ENCODE measurements at places on chromosomes 7 and 10.

- no peak for DNase-seq
These were observed 8.2 kb downstream of the YME1L1 start for GRCh38 chr10:27145937-27146336.

DNA sequence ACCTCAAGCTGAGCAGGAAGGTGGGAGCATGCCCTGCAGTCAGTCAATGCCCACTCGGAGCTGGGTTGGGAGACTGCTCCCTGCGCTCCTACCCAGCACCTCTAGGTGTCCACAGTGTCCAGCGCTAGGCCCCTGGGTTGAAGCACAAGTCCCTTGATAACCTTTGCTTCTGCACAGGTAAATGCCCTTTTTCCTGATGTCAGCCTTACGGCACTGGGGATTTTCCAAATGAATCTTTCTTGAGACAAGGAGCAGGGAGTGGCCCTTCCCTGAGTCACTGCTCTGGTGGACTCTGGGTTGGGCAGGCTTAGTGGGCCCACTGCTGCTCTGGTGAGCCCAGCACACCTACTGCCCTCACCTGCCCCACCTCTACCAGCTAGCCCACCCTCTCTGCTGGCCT lies 61.9 kb upstream of the OPN4 start:
- peak; percentile 24 for DNase-seq

GRCh38 chr7:127978421-127978820 lies 52.8 kb downstream of the LRRC4 start:
- DNase-seq: no peak

- no peak for DNase-seq
These were observed 655.0 kb upstream of the ADARB2 start for GRCh38 chr10:2392145-2392812.

- no peak for DNase-seq
These were observed 16.8 kb upstream of the XPNPEP1 start for GRCh38 chr10:109940117-109940516.

DNA sequence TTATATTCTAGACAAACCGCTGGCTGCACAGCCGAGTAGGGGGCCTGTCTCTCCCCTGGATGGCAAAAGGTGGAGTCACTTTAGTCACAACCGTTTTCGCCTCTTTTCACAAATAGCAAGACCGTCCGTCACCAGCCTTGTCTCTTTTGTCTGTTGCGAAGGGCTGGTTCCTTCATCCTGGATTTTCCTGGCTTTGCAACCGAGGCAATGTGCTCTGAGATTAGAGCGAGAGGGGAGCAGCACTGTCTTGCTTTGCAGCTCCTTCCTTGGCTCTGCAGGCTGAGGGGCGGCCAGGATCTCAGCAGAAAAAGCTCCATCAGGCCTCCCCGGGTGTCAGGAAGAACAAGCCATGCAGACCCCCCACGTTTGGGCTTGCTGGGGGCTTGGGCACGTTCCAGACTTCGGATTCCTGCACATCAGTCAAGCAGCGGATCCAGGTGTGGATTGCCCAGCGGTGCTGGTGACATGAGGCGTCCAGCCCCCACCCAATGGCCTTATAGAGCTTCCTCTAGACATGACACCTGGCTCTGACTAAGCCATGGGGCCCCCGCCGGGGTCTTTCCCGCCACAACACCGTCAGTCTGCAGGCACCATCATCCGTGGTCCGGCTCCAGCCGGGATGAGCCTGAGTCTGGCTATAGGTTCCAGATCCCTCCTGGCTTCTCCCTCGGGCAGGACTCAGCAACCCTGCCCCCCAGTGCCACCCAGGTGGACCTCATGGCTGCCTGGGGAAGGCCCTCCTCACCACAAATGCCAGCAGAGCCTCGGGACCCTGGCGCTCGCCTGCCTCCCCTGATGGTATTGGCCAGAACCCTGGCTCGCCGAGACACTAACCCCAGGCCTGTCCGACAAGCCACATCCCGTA lies 467.6 kb upstream of the FOXK1 start:
- no peak for DNase-seq

DNA sequence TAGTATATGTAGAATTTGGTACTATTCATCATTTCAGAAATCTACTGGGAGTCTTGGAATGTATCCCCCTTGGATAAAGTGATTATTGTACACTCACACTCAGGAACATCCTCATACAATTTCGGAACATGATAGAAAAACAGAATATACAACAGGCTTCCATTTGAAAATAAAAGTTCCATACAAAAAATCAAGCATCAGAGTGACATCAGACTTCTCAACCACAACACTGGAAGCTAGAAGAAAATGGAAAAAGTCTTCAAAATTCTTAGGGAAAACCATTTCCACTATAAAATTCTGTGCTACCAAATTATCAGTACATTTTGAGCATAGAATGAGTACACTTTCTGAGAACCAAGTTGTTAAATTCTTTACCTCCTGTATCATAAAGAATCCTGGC lies 8.8 kb downstream of the LYZL1 start:
- DNase-seq: no peak

- no peak for DNase-seq
These were observed 29.9 kb downstream of the ZC3HC1 start for GRCh38 chr7:130021105-130021834.

DNA sequence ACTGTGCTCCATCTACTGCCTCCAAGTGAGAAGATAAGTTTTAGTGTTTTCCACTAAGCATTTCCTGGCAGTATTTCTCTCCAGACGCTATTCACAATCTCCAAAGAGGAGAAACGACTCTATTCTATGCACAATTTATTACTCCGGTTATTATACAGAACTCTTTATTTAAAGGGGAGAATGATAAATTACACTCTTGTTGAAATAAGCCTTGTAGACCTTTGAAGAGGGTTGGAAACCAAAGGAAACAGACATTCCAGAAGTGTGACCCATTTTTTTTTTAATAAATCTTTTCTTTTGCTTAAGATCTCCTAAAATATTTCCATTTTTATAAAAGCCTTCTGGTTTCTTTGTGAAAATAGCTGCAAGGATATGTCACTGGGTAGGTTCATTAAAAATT lies 76.1 kb upstream of the HDAC9 start:
- DNase-seq: no peak

DNA sequence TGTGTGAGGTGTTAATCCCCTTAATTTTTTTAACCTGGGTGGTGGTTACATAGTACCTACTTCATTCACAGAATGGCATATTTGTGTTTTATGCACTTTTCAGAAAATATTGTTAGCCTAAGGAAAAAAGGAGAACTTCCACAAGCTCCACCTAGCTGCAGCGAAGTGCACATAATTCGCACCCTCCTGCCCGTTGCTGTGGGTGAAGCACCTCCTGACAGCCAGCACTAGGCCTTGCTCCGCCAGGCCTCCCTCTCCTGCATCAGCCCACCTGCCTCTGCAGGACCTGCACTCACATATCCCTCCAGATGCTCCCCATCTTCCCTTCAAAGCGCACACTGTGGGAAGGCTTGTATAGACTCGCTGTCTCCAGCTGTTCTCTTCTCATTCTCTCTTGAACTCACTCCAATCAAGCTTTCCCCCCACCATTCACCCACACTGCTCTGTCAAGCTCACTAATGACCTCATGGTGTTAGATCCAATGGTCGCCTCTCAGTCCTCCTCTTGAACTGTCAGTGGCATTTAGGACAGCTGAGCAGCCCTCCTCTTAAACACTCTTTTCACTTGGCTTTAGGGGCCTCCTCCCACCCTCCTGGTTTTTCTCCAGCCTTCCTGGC lies 20.7 kb upstream of the GRID1 start:
- no peak for DNase-seq

- no peak for DNase-seq
These were observed 208.3 kb downstream of the CELF2 start for GRCh38 chr10:11225935-11226334.

DNA sequence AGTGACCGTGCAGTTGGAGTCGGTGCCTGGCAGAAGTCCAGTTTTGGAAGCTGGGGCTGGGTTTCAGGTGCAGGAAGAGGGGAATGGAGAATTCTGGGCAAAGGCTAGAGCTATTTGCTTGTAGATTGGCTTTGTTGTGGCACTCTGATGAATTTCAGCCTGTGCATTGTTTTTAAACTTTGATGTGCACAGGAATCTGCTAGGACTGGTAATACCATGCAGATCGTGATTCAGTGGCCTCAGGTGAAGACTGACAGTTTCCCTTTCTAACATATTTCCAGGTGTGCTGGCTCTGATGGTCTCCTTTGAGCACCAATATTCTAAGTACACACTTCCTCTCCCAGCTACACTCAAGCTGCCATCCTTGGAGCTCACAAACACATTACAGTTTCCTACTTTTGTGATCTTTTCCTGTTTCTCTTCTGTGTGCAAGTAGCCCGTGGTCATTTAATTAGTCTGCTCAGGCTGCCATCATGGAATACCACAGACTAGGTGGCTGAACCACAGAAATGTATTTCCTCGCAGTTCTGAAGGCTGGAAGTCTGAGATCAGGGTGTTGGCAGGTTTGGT lies 55.6 kb downstream of the NOC3L start:
- DNase-seq: no peak

DNA sequence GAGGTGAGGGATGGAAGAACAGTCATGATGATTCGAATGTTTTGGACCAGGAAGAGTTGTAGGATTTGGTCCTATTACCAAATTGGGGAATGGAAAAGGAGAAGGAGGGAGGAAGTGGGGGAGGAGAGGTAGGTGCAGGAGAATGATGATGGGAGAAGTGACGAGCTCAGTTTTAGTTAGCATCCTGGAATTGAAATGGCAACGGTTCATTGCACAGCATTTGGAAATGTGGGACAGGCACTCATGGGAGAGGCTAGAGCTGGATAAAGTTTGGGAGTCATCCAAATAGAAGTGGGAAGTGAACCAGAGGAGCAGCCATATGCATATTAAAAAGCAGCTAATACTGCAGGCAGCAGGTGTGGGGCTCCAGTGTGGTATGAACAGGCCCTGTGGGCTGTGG lies 253.6 kb downstream of the SORCS3 start:
- DNase-seq: no peak

DNA sequence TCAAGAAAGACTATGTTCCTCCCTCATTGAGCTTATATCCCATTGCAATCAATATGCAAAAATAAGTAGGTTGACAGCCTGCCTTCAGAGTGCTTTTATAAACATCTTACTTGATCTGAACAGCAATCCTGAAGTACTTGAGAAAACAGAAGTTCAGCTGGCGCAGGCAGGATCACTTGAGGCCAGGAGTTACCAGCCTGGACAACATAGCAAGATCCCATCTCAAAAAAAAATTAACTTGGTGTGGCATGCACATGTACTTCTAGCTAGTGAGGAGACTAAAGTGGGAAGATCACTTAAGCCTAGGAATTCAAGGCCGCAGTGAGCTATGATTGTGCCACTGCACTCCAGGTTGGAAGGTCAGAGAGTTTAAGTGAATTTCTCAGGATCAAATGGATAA lies 30.1 kb downstream of the LUC7L2 start:
- no peak for DNase-seq

DNA sequence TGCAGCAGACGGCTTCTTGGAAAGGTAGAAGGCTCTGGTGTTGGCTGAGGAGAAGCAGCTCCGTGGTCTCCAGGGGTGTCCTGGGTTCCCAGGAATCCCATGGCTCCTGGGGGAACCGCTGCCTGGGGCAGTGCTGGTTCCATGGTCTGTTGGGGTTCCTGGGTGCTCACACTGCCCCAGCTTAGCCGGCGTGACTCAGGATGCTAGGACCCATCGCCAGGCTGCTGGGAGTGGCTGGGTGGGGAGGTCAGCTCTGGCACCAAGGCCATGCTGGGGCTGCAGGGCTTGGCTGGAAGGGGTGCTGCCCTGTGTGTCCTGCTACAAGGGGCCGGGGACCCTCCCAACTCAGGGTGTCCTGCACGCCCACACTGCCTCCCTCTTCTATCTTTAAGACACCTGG lies 9.4 kb downstream of the MGMT start:
- DNase-seq: no peak

DNA sequence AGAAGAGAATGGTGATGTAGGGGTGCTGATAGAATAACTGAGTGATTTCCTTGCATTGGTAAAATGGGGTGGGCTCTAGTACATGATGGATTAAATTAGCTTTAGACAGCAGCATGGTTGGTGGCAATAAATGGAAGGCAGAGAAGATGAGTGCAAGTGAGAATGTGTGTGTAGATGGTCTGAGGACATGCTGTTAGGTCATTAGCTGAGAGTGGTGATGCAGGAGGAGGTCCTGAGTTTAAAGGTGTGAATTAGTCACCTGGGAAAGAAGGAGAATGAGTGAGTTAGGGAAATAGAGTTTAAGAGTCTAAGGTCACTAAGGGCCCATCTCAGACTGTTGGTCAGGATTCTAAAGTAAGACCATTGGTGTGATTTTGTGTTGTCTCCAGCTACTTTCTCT lies 17.9 kb upstream of the SEC61A2 start:
- no peak for DNase-seq

GRCh38 chr10:78549140-78549935 lies 515.7 kb downstream of the RPS24 start:
- no peak for DNase-seq

- DNase-seq: no peak
These were observed 61.9 kb upstream of the PTPRZ1 start for GRCh38 chr7:121810831-121811672.

- no peak for DNase-seq
These were observed 4.2 kb upstream of the LBX1 start for GRCh38 chr10:101233443-101233842.

DNA sequence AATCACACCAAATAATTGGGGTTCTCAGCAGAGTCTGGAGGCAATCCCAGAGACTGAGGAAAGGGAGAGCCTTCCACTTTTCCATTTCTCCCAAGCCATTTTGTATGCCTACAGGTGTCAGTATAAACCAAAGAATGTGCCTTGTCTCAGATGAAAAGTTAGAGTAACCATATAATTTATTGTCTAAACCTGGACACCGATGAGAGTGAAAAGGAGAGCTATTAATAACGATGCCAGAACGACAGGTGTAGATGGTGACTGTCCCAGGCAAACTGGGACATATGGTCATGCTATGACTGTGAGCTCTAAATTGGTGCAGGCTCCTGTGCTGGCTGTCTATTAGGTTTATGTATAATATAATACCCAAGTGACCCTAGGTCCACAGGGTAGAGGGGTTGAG lies 219.6 kb downstream of the ARHGAP12 start:
- DNase-seq: no peak

DNA sequence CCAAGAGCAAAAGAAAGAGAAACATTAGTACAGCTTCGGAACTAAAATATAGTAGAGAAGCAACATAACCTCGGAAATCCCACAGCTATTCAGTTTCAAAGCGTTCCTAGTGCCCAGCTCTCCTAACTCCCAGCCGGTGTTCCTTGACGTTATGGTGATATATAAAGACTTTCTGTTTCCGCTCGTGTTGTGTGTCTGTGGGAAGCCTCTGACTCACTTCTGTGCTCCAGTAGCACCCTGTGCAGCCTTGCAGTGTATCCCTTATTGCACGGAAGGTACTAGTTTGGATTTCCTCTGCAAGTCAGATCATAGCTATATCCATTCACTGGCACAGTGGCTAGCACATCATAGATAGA lies 535 bp downstream of the ASAH2B start:
- no peak for DNase-seq

GRCh38 chr10:104452977-104453376 lies 99.3 kb downstream of the CFAP58 start:
- DNase-seq: peak; percentile 76

Data from NCI-H82 (cell line).